ENCODE measurements at places on chromosomes 2 and 18.

DNA sequence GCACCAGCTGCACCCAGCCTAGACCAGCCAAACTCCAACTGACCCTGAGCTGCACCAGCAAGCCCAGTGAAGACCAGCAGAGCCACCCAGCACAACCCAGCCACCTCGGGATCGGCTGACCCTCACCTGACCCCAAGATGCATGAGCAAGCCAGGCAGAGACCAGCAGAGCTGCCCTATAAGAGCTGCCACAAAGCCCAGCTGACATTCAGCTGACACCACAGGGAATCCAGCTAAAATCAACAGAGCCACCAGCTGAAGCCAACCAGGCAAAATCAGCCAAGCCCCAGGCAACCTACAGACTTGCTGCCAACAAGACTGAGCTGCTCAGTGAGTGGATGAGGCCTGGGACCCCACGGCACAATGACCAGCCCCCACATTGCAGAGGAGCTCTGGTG lies 54.6 kb downstream of the CYP27C1 start:
- DNase-seq, result no peak

DNA sequence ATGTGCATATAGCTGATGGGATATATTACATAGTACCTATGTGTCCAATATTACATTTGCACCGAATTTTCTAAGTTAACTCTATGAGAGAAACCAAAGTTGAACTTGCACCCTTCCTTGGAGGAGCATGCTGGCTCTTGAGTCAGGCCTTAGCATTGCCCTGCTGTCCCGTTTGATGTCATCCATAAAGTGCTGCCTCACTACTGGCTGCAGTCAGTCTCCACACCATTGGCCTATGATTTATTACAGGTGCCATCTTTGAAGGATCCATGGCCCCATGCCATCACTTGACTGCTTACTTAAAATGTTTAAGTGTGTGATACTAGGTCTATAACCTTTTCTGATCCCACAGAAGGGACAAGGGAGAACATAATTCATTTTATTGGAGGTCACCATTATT lies 249.3 kb upstream of the RBBP8 start:
- DNase-seq, result no peak

DNA sequence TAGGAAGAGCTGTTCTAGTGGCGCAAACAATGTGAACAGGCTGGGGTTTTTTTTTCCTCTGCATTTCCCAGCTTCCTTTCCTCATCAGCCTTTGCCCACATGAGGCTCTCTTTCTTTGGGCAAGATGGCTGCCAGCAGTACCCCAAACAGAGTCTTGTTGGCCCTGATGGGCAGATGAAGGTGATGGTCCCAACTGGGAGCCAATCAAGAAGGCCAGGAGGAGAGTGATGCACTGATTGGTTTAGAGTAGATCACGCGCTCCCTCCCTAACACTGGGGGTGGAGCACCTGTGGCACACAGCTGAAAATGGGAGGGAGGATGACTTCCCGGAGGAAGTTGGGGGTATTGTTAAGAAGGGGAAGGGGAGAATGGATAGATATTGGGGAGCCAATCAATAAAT lies 96.3 kb upstream of the FZD7 start:
- no peak for DNase-seq

DNA sequence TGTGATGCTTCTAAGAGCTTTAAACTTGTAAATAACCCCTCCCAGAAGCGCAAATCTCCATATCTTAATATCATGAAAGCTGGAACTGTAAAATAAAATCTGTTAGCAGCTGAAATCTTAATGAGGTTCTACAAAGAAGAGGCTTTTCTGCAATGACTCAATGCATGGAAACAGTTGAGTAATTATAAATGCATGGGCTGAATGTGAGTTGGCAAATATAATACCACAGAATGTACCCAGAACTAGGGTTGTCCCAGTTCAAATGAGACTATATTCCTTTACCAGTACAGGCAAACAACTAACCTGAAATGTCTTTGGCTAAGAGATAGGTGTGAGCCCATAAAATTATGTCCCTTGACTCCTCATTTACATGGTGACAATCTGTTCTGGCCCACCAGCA lies 52.9 kb downstream of the SATB2 start:
- DNase-seq, result peak; percentile 57

DNA sequence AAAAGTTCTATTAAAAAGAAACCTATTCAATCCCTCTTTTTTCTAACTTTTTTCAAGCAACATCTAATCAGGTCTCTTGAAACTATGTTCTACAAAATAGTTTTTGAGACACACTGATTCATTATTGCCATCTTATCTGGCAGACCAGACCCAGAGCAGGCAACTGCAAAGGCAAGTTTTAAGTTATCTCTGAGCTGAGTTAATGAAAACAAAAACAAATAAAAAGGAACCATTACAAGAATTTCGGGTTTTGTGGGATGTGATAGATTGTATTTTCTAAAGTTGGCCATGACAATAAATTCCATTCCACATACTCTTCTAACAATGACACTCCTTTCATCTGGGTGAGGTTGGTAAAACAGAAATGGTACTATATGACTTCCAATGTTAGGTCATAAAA lies 15.2 kb upstream of the TWSG1 start:
- peak; percentile 70 for DNase-seq

DNA sequence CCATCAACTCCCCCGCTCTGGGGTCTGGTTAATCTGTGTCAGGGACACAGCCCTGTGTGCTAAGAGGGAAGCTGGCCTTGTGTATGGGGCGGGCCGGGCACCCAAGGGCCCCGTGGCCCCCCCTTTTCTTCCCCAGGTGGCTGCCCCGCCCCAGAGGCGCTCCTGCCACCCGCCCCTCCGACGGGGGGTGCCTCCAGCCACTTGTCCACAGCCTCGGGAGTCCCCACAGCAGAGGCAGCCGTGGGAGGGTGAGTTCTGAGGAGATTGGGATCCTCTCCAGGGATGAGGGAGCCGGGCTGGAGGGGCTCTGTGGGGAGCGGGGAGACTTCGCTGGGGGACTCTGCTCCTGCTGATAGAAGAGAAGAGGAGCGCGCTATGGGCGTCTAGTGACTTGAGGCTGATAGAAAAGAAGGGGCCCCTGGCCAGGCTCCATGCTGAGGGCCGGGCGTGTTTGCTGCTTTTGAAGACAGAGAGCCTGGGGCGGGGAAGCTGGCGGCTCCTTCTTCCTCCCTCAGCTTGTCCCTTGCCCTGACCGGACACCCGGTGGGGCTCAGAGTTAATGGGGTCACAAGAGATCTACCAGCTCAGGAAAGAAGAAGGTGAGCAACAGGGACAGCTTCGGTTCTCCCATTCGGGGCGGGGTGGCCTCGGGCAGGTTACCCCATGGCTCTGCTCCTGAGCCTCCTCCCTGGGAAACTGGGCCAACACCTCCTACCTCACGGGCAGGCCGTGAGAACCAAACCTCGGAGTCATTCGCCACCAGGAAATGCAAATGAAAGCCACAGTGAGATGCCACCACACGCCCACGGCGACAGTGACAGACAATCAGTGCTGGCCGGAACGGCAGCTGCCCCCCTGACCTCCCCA lies 89.4 kb upstream of the TAF1B start:
- no peak for DNase-seq

DNA sequence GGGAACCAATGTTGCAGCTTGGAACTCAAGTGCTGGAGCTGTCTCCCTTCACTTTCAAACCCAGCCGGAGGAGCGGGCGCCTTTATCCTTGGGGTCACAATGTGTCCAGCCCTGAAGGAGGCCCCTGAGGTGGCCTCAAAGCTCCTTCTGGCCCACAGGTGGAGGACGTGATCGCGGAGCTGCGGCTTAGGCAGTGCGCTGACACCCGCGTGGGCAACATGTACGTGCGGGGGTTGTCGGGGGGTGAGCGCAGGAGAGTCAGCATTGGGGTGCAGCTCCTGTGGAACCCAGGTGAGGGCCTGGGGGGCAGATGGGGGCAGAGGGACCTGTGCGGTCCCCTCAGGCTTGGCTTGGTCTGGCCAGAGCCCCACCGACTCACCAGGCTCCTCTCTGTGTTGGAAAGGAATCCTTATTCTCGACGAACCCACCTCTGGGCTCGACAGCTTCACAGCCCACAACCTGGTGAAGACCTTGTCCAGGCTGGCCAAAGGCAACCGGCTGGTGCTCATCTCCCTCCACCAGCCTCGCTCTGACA lies 13.5 kb downstream of the ABCG8 start:
- no peak for DNase-seq
